Choroid plexus epithelial cell (primary cell): ENCODE measurements at places on chromosomes 16 and 17.

DNA sequence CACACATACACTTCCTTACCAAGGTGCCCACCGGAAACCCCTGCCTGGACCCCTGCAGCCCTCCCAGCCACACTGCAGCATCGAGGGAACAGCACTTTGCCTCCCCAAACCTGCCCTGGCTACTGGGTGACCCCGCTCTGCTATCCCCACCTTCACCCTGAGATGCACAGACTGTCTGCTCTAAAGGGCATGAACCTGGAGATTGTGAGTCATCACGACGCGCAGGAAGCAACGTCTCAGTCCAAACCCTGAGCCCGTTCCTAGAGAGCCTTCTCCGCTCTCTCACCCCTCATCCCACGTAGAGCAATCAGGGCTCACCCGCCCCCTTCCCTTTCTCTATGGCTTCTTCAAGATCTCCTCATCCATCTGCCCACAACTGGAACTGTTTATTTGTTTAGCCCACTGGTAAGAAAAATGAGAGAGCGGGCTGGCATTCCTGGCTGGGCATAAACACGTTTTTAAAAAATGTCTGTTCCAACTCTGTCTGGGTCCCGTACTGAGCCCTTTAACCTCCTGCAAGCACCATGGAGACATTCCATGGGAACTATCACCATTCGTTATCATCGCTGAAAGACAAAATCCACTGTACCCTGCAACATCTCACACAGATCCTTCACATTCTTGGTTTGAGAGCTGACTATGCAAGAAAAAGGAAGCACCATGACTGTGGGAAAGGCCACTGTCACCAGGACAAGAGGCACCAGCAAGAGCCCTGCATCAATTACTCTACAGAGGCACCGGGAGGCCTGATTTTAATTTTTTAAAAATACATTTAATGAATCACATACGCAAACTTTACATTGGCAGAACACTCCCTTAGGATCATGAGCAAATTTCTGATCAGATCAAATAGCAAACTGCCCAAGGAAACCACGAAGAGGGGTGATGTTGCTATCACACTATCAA, 28.2 kb downstream of the ZFHX3 start:
- DNase-seq: peak; percentile 88

DNA sequence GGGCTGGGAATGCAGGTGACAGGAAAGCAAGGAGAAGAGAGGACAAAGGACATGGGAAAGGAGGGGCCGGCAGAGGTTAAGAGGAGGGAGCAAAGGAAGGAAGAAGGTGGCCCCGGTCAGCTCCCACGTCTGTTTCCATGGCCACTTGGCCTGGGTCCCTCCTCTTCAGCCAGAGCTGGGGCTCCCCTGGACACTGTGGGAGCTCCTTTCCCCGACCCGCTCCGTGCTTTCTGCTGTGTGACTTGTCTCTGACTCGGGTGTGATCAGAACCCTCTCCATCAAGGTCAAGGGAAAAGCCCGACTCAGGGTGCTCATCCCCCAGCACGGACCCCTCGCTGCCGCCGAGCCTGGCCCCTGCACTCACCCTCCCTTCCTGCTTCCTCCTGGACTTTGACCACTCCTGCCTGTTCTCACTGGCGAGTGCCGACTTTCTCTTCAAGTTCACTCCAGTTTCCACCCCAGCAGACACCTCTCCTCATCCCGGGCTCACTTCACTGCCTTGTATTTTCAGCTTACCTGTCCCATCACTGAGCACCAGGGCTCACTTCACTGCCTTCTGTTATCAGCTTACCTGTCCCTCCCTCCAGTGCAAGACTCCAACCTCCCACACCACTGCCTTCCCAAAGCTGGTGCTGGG, 61.2 kb downstream of the MEAK7 start:
- DNase-seq: no peak

- DNase-seq: no peak
Measured at GRCh38 chr16:10885246-10885645, 8.2 kb downstream of the CIITA start.

DNA sequence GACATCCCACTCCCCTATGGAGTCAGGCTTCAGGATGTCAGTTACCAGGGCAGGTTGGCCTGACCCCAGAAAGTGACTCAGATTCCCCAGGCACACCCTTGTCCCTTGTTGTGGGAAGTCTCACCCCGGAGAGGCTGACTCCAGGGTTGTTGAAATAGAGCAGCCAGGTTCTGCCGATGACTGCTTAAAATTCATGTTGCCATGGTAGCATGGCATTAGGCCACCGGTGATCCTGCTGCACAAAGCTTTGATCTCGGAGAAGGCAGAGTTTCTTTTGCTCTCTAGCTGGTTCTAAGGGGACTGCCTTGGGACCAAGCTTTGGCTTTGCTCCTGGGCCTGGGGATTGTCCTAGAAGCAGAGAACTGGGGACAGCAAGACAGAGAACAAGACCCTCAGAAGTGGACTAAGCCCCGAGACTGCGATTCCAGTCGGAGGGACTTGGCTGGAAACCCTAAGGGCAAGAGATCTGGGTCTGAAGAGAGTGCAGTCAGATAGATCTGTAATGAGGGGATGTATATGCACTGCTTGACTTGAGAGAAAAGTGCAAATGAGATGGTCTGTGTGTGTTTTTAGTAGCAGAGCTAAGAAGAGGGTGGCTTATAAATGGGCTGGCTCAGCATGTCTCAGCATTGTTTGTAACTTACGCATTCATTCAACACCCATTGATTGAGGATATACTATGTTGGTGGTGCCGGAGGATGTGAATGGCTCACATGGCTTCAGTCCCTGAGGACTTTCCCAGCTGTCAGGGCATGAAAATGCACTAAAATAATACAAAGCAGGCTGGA, 106.9 kb downstream of the RGS9 start:
- peak; percentile 36 for DNase-seq

- DNase-seq: no peak
Measured at GRCh38 chr16:12170103-12171040, 193.8 kb downstream of the SNX29 start.

GRCh38 chr16:66270333-66270927, 96.1 kb upstream of the CDH5 start:
- peak; percentile 72 for DNase-seq

DNA sequence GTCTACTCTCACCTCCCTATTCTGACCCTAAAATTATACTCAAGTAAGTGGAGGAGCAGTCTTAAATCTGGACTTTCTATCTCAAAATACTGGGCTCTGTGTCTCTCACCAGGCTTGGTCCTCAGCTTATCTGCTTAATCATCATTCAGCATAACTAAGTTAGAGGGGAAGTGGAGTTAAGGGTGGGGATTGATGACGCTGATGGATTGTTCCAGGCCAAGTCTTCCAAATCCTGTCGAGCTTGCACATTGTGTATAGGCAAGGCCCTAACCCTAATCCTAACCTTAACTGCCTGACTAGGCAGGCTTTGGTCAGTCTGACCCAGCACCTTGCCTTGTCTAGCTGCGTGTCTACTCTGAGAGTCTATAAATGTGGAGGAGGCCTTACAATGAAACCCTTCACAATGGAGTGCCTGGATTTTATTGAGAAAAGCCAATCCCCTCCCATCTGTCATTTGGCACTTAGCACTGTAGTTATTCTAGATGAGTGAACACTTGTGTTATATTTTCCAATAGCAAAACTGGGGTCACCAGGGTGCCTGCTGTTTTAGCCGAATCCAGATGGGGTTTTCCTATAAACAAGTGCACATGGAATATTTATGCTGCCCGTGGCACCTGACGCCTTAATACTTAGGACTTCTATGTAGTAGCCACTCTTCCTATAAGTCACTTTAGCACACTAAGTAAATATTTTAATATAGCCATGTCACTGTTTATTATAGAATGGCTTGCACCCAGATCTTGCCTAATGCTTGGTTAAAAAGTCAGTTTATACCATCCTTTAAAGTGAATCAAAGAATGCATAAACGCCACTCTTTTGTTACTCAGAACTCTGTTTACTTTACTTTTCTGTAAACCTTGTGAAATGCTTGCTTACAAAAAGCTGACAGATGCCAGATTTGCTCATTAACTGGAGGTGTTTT, 193.2 kb upstream of the MYOCD start:
- no peak for DNase-seq

DNA sequence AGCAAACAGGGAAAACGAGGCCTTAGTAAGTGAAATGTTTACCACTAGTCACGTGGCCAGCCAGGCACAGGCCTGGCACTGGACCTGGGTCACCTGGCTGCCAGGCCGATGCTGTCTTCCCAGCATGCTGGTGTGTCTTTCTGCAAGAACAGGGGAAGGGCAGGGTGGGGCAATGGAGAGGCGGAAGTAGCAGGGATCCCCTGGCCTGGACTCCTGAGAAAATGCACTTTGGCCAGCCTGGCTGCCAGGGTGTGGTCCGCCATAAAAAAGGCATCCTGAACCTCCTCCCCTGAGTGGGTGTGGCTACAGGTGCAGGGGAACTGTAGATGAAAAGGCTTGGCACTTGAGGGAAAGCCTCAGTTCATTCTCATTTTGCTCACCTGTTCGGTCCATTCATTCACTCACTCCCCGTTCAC, 1.0 kb upstream of the ANKRD40CL start:
- no peak for DNase-seq

DNA sequence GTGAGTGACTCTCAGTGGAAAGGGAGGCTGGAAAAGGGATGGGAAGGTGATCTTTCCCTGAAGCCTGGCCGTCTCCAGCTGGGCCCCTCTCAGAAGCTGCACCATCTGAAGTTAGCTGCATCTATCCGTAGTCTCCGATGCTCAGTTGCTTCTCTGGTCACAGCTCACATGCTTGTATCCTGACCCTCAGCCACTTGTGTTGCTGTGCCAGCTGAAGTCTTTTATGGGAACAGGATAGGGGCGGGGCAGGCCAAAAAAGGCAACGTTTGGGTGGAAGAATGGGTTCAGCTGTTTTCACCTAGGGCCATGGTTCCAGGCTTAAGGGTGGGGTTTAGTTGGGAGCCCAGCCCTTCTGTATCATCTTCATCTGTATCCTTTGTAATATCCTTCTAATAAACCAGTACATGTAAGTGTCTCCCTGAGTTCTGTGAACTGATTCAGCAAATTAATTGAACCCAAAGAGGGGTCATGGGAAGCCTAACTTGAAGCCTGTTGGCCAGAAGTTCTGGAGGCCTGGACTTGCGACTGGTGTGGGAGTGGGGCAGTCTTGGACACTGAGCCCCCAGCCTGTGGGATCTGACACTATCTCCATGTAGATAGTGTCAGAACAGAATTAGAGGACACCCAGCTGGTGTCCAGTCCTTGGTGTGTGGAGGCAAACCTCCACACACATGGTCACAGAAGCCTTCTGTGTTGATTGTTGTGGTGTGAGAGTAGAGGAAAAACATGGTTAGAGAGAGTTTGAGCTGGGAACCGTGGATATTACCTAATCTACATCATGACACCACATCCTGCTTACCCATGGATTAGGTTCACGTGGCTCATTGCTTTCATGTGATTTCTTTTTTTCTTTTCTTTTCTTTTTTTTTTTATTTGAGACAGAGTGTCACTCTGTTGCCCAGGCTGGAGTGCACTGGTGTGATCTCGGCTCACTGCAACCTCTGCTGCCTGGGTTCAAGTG, 49.3 kb upstream of the FBXO47 start:
- peak; percentile 53 for DNase-seq

DNA sequence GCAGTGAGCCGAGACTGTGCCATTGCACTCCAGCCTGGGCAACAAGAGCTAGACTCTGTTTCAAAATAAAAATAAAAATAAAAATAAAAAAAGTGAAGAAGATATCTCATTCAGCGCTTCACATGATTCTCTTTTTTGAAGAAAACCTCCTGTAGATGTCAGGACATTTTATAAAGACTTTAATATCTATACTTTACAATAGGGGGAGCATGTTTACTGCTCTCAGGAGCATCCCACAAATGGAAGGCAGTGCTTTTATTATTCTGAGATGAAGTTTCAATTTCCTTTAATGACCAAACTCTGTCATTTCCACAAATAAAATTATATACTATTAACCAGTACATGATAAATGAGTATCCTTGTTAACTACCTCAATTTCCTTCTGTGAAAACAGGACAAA, 118.7 kb upstream of the MYOCD start:
- DNase-seq: peak; percentile 11

GRCh38 chr17:28478712-28479615, 5.5 kb downstream of the SLC13A2 start:
- DNase-seq: no peak

- no peak for DNase-seq
Measured at GRCh38 chr16:62701426-62701825, 665.2 kb upstream of the CDH8 start.
